Stimulated activated CD8-positive, alpha-beta memory T cell treated with anti-CD3 and anti-CD28 coated beads, Interleukin-15, amount 100 ng/mL, for 1 hour (primary cell): ENCODE measurements at places on chromosomes 13 and 19.

- no peak for DNase-seq
Measured at GRCh38 chr19:49461656-49462055, 8.6 kb downstream of the ALDH16A1 start.

DNA sequence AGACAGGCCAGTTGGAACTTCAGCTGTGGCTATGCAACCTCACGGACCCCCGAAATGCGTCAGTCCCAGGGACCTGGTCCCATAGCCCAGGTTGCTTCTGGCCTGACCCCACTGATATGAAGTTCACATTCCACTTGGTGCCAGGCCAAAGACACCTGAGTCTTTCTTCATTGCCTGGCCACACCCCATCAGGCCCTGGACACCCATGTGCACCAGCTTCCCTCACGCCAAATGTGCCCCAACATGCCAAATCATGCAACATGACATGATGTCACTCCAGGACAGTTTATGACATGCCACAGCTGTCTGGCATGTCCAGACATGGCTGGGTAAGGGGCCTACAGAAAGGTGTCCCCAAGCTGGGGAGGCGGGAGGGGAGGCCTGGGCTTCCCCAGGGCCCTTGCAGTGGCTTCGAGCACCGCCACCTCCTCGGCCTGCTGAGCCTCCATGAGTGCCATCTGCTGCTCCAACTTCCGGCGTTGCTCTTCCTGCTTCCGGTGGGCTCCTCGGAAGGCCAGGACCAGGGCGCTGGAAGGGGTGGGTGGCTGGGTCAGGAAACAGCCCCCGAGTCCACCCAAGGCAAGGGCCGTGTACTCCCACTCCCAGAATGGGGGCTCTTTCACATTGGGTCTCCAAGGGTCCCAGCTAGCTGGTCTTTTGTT is 4.3 kb upstream of the NR2F6 start:
- no peak for DNase-seq

- no peak for DNase-seq
Measured at GRCh38 chr19:17543986-17544385, 11.5 kb upstream of the COLGALT1 start.

- no peak for DNase-seq
Measured at GRCh38 chr19:35438096-35438495, 10.0 kb upstream of the FFAR2 start.

- no peak for DNase-seq
Measured at GRCh38 chr19:42487032-42487797, 41.1 kb downstream of the CEACAM1 start.

DNA sequence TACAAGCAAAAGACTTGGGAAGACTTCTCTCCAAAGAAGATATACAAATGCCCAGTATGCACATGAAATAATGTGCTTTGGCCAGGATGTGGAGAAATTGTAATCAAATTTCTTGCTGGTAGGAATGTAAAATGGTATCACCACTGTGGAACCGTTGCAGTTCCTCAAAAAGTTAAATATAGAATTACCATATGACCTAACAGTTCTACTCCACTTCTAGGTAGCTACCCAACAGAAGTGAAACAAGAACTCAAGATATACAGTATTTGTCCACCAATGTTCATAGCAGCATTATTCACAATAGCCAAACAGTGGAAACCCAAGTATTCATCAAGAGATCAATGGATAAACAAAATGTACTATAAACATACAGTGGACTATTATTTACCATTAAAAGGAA is 95.0 kb upstream of the KLF5 start:
- DNase-seq: no peak

DNA sequence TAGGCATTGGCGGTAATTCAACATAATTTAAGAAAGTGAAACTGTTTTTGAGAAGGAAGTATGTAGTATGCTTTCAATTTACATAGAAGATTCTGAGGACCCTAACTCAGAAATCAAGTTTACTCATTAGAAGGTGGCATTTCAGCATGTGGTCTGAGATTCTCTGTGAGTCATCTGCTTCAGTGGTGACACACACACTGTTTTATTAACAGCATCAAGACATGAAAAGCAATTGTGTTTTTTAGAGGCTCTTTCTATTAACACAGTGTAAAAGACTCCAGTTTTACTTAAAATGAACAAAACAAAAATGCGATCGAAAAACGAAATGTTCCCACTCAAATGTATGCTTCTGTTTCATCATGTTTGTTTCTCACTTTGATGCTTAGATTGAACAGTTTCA is 802.1 kb upstream of the SLITRK6 start:
- no peak for DNase-seq

- DNase-seq: no peak
Measured at GRCh38 chr19:35901055-35901644, 810 bp upstream of the NFKBID start.

DNA sequence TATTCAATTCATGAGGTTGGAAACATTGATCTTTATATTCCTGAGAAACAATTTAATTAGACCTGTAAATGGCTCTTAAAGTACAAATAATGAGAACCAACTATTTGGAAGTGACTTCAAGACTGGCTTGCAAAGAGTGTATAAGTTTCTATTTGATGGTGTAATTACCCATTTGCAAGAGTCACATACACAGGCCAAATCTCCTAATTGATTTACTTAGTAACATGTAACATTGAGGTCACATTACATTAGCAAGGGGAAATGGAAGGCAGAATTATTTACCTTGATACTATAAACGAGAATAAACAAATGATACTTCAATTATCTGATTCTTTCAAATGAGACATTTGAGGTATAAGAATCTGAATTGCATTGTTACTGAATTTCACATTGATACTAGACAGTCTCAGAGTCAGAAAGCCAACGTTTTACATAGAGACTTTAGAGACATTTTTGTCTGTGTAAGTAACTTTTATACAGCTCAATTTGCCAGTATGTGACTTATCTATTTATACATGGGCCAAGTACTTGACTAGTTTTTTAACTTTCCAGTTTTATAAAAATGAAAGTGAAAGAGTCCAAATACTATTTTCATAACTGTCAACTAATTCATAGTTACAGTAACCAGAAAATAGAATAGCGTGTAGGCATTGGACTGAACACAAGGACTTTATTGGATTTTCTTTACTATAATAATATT is 95.6 kb upstream of the RFC3 start:
- no peak for DNase-seq

DNA sequence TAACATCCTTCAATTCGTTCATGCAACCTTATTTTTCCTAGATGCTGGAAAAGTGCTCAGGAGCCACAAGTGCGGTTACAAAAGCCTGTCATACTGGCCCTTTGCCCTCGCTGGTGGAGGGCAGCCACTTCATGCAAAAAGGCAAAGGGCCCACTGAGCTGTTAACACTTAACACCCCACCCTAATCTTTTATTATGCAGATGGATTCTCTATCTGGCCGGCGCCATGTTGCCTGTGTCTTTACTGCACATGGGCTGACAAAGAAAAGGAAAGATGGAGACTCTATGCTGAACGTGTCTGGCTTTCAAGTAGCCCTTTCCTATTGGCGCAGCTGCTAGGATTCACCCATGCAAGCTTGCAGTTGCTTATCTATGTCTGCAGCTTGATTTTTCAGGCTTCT is 10.8 kb downstream of the OR7D2 start:
- no peak for DNase-seq

DNA sequence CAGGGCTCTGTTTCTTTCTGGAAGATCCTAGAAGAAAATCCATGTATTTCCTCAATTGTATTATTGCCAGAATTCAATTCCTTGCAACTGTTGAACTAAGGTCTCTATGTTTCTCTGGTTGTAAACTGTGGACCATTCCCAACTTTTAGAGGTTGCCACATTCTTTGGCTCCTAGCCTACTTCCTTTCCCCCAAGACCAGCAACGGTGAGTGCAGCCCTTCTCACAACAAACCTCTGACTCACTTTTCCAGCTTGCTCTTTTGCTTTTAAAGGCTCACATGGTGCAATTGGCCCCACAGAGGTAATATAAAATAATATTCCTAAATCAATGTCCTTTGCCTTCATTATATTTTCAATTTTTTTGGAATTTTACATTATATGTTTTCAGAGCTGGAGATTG is 371.3 kb downstream of the SLITRK5 start:
- no peak for DNase-seq

- DNase-seq: no peak
Measured at GRCh38 chr13:32310134-32310706, 4.9 kb downstream of the ZAR1L start.

DNA sequence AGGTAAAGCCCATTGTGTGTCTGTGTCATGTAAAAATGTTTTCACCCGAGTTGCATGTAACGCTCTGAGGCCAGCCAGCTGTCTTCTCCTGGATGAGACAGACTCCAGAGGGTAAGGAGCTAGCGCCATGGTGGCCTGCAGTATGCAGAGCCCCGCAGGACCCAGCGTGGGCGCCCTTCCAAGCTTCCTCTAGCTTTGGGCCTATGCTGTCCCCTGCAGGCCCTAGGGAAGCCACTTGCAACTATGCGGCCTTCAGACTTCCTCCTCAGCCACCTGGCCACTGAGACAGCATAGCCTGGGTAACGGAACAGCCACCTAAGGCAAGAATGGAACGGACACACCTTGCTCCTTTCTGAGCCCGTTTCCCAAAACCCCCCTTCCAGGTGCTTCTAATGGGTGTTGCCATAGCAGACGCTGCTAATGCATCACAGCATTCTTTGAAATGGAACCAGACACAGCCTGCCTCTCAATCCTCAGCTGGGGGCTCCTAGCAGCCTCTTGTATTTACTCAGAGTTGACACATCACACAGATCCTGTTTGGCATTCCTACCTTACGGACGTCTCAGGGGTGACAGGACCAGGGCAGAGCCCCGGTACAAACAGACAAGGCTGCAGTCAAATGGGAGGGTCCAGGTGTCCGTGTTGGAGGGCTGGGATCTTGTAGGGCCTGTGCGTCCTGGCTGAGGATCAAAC is 6.2 kb downstream of the FAM32A start:
- DNase-seq: no peak

- no peak for DNase-seq
Measured at GRCh38 chr19:43936188-43936587, 1.1 kb upstream of the ZNF45 start.

DNA sequence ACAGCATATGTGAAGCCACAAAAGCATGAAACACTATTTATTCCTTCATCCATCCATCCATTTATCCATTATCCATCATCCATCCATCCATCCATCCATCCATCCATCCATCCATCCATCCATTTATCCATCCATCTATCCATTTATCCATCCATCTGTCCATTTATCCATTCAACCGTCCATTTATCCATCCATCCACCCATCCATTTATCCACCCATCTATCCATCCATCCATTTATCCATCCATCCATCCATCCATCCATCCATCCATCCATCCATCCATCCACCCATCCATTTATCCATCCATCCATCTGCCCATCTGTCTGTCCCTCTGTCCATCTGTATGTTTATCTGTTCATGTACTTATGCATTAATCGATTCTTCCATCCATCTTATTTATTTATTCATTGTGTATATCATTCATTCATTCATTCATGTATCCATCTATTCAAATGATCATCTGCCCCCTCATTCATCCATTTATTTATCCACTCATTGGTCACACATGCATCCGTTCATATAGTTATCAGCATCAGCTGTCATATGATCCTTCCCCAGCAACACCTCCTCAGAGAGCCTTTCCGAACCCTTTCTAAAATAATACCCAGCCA is 7.0 kb upstream of the MYH14 start:
- no peak for DNase-seq

DNA sequence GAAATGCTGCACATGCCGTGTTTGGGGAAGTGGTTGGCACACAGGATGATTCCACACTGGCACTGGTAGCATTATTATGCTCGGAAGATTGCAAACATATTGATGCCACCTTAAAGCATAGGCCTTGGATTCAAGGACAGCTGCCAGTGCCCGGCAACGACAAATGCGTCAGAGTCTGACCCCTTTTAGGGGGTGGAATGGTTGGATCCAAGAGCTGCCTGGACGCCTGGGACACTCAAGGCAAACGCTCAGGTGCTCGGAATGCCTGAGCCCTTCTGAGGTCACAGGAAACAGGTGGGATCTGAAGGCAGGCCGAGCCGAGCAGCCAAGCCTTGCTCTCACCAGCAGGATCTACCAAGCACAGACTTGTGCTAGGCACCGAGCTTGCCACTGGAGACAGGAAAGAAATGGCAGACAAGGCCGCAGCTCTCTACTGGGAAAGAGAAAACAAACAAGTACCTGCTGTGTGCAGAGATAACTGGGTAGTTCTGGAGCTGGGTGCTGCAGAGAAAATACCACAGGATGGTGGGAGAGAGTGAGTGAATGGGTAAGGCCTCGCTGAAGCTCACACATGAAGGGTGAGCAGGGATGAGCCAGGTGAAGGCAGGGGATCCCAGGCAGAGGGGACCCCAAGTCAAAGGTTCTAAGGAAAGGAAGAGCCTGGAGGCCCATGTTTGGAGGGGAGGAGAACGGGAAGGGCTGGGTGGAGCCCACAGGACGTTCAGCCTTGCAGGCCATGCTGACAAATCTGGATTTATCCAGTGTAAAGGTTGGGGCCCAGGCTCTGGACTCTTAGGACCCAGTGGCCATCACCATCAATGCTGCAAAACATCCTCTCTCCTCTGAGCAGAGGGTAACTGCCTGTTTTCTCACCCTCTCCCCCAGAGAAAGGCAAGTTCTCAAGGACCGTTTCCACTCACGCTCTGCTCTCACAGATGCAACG is 9.2 kb downstream of the RANBP3 start:
- DNase-seq: no peak

GRCh38 chr19:17473041-17473440 is 2.7 kb downstream of the SLC27A1 start:
- no peak for DNase-seq

DNA sequence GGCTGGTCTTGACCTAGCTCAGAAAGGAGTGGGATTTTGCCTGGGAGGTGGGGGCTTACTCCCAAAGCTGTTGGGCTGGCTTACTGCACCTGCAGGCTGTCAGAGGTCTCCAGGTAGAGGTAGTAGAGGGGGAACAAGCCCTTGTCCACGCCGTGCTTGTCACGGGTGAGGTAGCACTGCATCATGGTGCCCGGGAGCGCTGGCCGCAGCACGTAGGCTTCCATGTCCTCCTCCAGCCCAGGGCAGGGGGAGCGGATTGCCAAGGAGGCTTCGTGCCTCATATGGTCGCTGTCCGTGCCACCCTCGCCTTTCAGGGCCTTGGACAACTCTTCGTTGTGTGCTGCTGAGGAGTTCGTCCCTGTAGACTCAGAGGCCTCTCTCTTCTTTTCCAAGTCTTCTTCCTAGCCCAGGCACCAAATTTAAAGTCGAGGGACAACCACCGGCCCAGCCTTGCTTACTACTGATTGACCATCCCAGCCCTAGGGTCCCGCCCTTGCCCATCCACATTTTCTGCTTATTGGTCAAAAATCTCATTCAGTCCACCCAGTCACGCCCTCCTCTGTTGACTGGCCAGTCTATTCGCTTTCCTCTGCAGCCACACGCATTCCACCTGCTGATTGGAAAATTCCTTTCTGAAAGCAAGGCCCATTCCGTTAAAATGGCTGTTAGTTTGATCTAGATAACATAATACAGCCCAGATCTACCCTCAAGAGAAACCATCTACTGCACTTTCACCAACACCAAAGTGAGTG is 10.5 kb downstream of the TULP2 start:
- DNase-seq: no peak

- no peak for DNase-seq
Measured at GRCh38 chr13:30884543-30884942, 21.5 kb upstream of the MEDAG start.

- DNase-seq: no peak
Measured at GRCh38 chr13:33497146-33497845, 211.7 kb upstream of the STARD13 start.

GRCh38 chr19:52343548-52343947 is 7.5 kb downstream of the ZNF610 start:
- no peak for DNase-seq

- DNase-seq: no peak
Measured at GRCh38 chr13:113187263-113187669, 21.2 kb downstream of the PCID2 start.

GRCh38 chr13:92256211-92256610 is 857.8 kb downstream of the GPC5 start:
- DNase-seq: no peak

- no peak for DNase-seq
Measured at GRCh38 chr13:21986602-21987001, 315.7 kb downstream of the FGF9 start.
